Stimulated activated CD8-positive, alpha-beta memory T cell treated with anti-CD3 and anti-CD28 coated beads, Interleukin-7, amount 100 ng/mL, for 1 hour (primary cell): ENCODE measurements at places on chromosomes 3 and 15.

DNA sequence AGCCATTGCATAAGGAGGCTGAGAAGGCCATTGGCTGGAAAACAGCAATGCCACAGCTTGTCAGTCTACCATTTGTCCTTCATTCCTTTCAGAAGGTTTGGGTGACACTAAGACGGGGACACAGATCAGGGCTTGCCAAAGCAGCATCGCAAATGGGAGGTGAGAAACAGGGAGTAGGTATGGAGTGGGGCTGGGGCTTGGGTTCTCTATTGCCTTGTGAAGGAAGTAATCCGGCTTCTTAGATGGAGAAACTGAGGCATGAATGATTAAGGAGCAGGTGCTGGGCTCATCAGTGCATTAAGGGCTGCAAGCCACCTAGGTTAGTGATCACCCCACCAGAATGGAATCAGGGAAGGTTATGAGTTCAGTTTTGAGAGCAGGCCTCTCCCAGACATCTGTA is 115.6 kb upstream of the NMNAT3 start:
- no peak for DNase-seq

- DNase-seq, result no peak
Measured at GRCh38 chr3:9685216-9686049, 18.2 kb upstream of the CPNE9 start.

GRCh38 chr3:187618722-187619121 is 51.5 kb downstream of the SST start:
- no peak for DNase-seq

- DNase-seq, result no peak
Measured at GRCh38 chr3:115502128-115502527, 121.2 kb upstream of the GAP43 start.

- no peak for DNase-seq
Measured at GRCh38 chr3:193788189-193788991, 195.4 kb downstream of the OPA1 start.

DNA sequence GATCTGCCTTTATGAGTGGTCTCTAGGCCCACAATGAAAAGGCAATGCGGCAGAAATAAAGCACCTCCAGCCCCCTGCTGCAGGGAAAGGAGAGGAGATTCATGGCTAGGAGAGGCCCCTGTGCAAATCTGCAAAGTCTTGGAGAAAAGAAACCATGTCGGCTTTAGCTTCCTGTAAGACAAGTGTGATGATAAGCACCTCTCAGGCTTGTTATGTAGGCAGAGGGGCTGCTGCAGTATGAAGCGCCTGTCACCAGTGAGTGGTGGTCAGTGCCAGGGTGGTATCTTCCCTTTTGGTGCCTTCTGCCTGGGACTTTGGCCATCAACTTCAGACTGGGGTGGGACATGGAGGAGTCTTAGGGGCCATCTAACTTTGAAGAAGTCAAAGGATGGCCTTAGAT is 59.2 kb upstream of the ARHGEF3 start:
- DNase-seq, result no peak

DNA sequence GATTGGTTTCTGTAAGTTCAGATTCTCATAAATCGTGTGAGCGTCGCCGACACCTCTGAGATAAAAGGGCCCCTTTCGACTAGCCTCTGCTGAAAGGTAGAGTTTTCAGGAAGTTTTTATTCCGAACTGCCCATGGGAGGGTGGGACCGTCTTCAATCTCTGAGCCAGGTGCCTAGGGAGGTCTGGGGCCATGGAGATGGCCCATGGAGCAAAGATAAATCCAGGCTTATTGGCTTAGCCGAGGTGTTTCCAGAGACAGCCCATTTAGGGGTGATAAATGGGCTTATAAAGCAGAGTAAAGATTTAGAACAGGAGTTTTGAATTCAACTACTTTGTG is 442 bp downstream of the QTRT2 start:
- no peak for DNase-seq

- DNase-seq, result no peak
Measured at GRCh38 chr15:39851500-39852092, 68.5 kb downstream of the GPR176 start.

GRCh38 chr3:75814797-75815196 is 29.4 kb upstream of the ZNF717 start:
- no peak for DNase-seq

GRCh38 chr3:184345317-184346144 is 8.1 kb downstream of the FAM131A start:
- no peak for DNase-seq

DNA sequence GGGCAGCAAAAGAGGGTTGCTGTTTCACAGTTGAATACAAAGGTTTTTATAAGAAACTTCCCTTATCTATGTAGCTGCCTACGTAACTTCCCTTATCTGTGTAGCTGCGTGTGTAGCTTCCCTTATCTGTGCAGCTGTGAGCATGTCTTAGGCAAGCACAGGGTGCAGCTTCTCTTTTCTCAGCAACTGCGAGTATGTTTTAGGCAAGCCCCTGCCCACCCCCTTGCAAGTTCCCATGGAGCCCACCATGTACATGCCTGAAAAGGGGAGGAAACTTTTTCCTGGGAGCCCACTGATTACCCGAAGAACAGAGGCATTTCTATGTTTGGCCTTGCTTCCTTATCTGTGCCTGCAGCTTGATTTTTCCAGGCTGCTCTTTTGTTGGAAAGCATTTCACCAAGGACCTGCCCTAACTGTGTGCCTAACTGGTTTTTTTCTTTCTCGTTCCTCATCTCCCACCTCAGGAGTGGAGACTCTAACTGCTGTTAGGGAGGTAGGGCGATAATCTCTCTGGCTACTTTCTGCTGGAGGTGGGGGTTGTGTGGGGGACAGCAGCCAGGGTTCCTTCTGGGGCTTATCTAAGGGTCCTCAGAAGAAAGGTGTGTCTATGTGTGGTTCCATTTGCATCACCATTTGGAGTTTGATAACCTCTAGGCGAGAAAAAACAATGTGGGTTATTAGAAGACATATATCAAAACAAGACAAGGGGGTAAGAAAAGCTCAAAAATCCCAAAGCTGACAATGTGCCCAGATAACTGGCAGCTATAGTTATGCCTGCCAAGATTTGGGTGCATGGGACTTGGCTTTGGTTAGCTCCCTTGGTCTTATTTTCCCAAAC is 26.0 kb downstream of the SORD start:
- no peak for DNase-seq

DNA sequence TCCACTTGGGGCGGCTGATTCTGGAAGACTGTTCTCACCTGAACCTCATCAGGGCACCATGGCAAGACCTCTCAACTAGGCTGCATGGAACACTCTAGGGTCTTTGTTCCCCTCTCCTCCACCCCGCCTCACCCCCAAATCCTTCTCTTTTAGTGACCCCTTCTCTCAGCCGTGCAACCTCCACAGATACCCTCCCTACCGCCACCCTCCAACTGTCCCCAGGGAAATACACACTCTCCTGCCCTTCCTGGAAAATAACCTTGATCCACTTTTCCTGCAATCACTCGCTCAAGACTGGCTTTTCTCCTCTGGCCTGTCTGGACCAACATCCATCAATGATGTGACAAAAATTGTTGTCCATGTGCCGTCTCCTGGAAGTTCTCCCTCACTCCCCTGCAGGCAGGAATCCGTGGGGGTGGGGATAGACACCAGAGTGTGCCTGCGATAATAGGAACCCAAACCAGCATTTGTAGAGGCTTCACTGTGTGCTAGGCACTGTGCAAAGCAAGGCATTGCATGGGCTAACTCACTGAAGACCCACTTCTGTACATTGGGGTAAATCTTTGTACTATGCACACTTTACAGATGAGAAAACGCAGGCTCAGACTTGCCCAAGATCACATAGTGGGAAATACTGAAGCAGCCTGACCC is 160.1 kb upstream of the UBE2E1 start:
- DNase-seq, result no peak

GRCh38 chr3:131109156-131109555 is 82.5 kb downstream of the NEK11 start:
- no peak for DNase-seq

- DNase-seq, result no peak
Measured at GRCh38 chr3:52384019-52384761, 60.7 kb downstream of the SEMA3G start.

GRCh38 chr3:131655070-131655690 is 152.4 kb upstream of the MRPL3 start:
- no peak for DNase-seq

DNA sequence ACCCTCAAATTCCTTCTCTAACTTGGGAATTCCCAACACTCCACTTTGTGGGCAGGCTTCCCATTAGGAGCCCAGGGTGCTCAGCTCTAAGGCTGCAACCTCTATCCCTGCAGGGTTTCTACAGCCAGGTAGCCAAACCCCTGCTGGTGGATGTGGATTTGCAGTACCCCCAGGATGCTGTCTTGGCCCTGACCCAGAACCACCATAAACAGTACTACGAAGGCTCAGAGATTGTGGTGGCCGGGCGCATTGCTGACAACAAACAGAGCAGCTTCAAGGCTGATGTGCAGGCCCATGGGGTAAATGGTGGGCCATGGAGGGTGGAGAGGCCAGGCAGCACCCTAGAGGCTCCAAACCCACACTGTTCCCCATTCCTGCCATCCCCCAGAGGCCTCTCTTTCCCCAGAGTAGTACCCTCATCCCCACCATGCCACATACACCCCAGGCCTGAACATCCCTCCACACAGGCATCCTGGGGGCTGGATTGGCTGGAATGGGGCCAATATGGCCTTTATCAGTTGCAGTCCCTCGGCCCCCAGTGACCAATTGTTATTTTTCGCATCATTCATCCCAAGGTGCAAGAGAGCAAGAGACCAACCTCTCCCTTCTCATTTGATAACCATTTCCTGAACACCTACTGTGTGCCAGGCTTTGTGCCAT is 7.7 kb downstream of the ITIH1 start:
- DNase-seq, result no peak

DNA sequence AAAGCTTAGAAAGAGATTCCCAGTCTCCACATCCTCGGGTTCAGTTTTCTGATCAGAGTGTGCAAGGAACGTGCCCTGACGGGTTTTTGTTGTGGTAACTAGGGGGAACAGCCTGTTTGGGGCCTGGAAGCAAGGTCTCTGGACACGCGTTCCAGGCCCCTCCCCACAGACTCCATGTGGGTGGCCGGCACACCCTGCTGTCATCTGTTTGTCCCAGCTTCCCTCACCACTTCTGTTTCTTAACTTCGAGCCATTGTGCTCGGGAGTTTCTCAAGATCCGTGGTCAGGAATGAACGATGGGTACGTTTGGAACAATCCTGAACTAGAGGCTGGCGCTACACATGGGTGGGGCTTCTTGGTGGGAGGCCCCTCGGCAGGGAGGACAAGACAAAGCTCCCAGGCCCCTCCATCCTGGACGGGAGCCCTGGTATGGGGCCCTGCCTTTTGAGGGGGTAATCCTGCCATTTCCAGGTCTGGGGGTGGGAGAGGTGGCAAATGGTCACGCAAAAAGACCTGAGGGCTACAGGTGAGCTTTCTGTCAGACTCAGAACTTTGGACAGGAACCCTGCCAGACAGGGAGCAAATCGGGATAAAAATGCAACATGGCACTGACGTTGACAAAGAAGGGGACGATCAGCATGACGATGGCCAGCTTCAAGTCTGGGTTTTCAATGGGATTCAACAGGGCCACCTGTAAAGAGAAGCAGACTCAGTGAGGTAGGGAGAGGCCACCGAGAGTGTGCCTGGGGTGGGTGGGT is 8.5 kb upstream of the MUSTN1 start:
- DNase-seq, result no peak

DNA sequence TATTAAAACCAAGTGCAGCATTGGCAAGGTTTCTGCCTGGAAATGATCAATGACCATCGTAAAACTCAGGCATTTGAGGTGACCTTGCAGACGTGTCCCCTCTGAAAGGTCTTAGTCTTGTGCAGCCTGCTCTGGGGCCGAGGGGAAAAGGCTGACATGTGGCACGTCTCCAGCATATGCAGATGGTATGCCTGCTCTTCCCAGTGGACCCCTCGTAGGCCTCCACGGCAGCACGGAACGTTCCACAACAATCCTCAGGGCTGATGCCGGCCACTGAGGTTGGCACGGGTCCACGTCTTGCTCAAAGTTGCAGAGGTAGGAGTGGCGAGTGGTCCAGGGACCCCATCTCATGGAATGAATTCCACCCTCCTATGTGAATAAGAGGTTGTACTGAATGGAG is 247.5 kb upstream of the LYSMD4 start:
- no peak for DNase-seq

GRCh38 chr3:160393346-160394008 is 5.5 kb downstream of the IFT80 start:
- DNase-seq, result no peak

- DNase-seq, result no peak
Measured at GRCh38 chr3:107629566-107629965, 106.8 kb downstream of the BBX start.

DNA sequence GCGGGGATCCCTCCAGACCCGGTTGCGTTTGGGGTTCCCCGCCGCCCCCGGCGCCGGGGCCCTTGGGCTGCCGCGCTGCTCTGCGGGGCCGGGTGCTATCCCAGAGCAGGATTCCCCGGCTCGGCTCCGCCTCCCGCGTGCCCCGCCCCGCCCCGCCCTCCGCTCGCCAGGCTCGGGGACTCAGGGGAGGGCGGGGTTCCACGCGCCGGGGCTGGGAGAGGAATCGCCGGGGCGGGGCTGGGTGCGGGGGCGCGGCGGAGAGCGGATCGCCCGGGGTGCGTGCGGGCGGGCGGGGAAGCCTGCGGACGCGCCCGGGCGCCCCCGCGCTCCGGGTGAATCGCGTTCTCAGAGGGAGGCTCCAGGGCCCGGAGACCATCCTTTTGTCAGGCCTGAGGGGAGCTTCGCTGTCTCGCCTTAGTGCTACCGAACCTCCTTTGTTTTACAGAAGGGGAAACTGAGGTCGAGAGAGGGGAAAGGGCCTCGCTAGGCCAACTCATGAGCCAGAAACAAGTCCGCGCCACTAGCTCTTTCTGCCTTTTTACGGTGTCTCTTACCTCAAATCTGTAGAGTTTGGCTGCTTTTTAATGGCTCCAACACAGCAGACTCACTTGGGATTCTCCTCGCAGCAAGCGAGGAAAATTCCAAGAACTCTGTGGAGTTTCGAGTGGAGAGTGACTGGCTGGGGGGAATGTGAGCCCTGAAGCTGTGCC is at the start of gene TMEM158:
TMEM158 (minus strand) TSS at position 82 of the 710 bp plus-strand sequence. CDS start 260 bp downstream, outside the sequence.
- peak; percentile 36 for DNase-seq

DNA sequence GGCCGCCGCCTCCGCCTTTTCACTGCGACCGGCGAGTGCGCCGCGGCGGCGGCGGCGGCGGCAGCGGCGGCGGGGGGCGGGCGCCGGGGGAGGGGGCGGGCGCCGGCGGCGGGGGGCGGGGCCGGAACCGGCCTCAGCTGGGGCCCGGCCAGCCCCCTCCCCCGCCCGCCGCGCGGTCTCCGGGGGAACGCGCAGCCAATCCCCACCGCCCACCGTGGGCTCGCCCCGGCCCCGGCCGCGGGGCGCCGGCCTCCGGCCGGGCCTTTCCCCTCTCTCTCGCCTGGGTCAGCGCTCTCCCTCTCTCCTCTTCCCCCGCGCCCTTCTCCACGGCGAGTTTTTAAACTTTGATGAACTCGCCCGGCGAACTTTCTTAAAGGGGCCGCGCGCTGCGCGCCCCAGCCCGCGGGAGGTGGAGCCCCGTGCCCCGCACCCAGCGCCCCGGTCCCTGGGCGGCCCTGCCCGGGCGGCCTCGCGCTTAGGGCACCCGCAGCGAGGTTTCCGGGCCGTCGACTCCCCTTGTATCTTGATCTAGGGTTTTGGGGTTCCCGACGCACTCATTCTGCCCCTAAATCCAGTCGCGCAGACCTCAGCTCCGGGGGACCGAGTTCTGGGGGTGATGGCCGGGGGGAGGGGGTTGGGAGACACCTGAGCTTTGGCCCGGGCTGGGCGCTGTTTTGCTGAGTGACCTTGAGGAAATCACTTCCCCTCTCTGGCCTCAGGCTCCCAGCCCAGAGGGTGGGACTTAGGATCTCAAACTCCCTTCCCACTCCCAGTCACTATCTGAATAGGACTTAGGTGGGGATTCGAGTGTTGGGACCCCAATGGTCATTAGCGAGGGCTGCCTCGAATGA is at the start of gene RBPMS2:
RBPMS2 (minus strand) TSS at position 39 of the 851 bp plus-strand sequence. CDS start 270 bp downstream, outside the sequence.
- no peak for DNase-seq
